ENCODE measurements at places on chromosomes 3 and 15.
A peak's percentile ranks its signal among the peaks of the same experiment; 100 is the strongest.

GRCh38 chr3:110384601-110385000 is 687.0 kb upstream of the NECTIN3 start:
- DNase-seq = peak; percentile 50

DNA sequence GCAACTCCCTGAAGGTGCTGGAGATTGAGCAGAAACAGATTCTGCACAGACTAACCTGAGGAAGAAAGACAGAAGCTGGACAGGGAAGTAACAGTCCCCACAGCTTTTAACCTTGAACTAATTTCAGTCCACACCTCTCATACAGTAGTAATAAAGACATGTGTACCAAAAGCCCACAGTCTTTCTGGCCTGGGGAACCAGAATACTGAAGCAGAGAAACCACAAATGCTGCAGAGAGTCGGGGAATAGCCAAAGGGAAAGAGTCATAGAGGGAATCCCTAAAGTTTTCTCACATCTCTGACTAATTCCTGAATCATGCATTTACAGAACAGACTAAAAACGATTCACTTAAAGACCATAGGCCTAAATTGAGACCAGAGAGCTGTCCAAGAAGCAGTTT is 503.4 kb upstream of the NECTIN3 start:
- peak; percentile 72 for DNase-seq

DNA sequence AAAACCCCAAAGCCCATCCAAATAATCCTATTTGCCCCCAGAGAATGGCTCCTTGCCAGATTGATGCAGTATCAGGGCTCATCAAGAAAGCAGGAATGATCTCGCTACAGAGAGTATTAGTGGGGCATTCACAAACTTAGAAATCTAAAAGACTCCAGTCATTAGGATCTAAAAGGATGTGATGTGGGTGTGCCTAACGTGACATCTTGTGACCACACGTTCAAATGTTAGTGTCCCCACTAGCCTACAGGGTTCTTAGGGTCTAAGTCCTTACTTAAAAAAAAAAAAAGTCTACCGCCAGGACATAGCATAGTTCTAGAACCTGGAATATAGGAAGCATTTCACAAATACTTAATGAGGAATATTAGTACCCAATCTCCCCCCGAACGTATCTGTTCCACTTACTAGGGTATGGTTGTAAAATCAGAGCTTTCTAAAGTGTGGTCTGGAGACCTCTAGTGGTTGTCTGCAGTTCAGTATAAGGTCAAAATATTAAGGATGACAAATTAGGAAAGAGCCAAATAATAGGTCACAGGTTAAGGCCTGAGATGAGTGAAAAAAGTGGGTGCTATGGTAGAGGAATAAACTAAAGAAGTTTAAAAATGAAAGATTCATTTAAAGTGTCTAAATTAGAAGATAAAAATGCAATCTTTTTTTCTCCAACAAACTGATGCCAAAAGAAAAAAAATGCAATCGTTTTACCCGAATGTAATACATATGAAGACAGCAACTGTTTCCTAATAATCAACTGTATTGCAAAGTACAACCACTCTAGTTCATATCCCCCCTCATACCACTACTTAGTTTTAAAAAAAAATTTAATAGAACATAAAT is 4.2 kb upstream of the CHRM5 start:
- DNase-seq = no peak

DNA sequence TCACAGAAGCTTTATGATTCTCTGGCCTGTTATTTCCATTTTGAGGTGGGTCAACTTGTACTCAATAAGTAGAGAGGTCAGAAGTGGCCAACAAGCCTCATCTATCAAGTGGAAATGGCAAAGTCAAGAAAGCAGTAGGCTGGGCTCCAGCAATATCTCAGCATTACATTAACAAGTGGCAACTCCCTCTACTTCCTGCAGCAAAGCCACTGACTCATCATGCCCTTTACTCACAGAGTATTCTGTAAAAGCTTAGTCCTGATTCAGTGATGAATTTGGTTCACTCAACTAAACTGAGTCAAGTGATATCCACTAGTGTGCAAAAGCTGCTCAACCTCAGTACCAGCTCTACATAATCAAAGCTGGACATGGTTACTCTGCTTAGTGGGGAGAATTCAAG is 954.6 kb downstream of the EPHA3 start:
- no peak for DNase-seq

DNA sequence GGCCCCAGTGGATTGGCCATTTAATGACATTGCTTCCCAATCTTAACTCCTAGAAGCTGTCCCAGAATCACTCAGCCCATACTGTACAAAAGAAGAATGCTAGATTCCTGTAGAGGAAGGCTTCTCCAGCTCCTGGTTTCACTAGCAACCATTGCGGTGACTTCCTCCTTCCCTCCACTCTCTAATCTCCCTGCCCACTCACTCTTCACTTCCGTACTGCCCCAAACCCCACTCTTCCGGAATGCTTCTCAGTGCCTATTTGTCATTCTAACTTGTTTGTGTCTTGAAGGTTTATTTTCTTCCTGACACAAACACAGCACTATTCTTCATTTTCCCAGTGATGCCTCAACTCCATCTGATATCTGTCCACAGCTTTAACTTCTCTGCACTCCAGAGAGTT is 97.1 kb upstream of the SPATA16 start:
- no peak for DNase-seq

GRCh38 chr3:172170841-172171240 is 131.5 kb downstream of the FNDC3B start:
- no peak for DNase-seq

GRCh38 chr3:70242297-70242882 is 70.0 kb downstream of the MDFIC2 start:
- no peak for DNase-seq

DNA sequence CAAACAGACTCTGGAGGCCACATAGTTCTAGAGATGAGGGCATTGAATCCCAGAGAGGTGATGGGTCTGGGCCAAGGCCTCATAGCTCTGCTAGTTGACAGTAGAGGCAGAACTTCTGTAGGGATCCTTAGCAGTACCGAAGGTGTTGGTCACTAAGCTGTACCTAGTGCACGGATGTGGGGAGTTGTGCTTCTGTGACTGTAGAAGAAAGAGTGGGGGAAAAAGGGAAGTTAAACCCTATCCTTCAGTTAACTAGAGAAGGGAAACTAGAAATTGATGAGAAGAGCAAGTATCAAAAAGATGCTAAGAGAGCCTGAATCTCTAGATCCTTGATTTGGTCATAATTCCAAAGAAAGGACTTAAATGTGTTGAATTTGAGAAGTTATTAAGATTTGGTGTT is 186.7 kb downstream of the NFKBIZ start:
- no peak for DNase-seq

GRCh38 chr3:127289706-127290575 is 2.1 kb upstream of the PRR20G start:
- no peak for DNase-seq

- no peak for DNase-seq
Measured at GRCh38 chr3:13006216-13006990, 66.8 kb downstream of the IQSEC1 start.

DNA sequence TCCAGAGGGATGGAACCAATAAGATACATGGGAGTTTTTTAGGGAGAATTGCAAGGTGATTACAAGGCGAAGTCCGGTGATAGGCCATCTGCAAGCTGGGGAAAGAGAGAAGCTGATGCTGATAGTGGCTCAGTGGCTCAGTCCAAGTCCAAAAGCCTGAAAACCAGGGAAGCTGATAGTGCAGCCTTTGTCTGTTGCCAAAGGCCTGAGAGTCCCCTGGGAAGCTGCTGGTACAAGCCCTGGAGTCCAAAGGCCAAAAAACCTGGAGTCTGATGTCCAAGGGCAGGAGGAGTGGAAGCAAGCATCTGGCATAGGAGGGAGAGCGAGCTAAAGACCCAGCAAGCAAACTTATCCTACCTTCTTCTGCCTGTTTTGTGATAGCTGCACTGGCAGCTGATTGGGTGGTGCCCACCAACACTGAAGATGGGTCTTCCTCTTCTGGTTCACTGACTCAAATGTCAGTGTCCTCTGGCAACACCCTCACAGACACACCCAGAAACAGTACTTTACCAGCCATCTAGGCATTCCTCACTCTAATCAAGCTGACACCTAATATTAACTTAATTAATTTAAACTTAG is 16.7 kb downstream of the TFG start:
- DNase-seq = no peak
